Gastrocnemius medialis (tissue), 4 donors: ENCODE measurements at places on chromosomes 5 and 9. TPM values are rescaled to one million over a fixed set of nuclear protein-coding genes. Genes with fewer than 3 reads are reported as not detected.

Gene TAS2R1
- total RNA-seq = not detected

Gene ZNF367
- 1.5 TPM for total RNA-seq

Gene PTTG1
- 18.1 TPM for total RNA-seq

Gene FAM81B
- not detected for total RNA-seq

Gene TAF11L5
- total RNA-seq = not detected
